ENCODE measurements at places on chromosomes 1 and 21.

DNA sequence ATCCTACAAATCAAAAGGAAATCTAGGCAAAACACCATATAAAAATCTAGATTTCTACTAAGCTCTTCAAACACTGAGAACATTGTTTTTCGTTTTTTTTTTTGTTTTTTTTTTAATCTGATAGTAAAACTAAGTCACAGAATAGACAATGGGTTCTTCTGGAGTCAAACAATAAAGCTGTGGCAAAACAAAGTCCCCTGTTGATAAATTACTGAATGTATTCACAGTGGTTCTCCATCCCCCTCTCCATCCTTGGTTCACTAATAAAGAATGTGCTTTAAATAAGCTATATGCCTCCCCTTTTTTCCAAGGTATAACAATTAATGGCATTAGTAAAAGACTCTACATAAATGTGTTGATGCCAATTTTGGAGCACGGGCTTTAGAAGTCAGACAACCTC is 16.7 kb upstream of the ATP1B1 start:
- ATAC-seq, result no peak

GRCh38 chr21:16169102-16169511 is 439.3 kb downstream of the USP25 start:
- no peak for ATAC-seq

GRCh38 chr1:40450495-40451237 is 390 bp downstream of the ZFP69B start:
- peak; percentile 85 for ATAC-seq

DNA sequence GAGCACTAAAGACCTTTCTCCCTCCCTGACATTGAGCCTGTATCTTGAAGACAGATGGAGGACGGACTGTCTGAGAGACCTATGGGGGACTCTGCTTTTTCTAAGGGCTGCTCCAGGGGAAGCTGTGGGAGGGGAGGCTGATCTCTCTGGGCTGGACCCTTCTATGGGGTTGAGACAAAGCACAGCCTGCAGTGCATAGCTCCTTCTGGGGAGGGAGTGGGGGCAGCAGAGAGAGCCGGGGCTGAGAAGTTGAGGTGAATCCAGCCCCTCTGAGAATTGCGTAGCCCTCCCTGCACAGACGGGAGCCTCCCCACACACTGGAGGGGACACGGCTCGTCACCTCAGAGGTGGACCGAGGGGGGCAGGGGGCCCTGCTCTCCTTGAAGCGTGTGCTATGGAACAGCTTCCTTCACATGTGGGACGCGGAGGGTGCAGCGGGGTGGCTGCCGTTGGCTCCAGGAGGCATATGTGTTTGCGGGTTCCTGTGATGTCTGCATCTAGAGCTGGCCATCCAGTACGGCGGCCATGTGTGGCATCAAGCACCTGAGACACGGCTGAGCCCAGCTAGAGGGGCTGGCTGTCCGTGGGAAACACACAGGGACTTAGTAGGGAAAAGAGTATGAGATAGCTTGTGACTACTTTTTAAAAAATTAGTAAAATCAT is 299.1 kb downstream of the CAMTA1 start:
- no peak for ATAC-seq

GRCh38 chr1:225652729-225653462 is at the start of gene ENAH:
TSS of gene ENAH (minus strand) at chr1:225653123. CDS start at chr1:225652690, 433 bp downstream.
- peak; percentile 54 for ATAC-seq

GRCh38 chr21:46421191-46421750 is 37.4 kb upstream of the DIP2A start:
- ATAC-seq, result no peak

DNA sequence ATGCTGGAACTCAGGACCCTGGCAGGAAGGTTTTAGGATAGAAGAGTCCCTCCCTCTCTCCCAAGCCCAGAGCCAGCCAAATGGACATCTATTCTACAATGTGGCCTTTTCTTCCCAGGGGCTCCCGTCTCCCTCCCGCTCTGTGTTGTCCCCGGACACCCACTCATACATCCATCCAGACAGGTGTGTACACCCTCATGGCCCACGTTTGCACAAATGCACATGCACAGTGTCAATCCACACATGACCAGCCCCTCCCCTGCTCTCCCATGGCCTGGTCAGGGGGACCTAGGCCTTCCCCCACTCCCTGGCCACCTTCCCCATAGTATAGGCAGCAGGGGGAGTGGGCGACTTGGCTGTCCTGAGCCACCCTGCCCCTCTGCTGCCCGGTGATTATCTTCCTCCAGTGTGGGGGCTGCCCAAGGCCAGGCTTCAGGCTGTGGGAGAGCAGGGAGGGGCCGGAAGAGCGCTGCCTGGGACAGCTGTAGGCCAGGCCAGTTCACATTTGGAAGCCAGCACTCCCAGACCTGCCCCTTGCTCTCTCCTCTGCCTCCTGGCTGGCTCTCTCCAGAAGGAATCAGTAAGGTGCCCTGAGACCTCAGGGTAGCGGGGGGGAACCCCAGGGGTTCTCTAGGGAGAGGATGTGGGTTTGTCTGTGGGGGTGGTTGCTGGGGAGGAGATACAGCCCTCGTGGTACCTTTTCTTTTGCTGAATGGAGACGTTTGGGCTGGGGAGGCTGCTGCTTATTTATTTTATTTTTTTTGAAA is 4.1 kb upstream of the PTPN7 start:
- peak; percentile 53 for ATAC-seq

- ATAC-seq, result no peak
These were observed 32.2 kb upstream of the KHDRBS1 start for GRCh38 chr1:31981456-31981839.

DNA sequence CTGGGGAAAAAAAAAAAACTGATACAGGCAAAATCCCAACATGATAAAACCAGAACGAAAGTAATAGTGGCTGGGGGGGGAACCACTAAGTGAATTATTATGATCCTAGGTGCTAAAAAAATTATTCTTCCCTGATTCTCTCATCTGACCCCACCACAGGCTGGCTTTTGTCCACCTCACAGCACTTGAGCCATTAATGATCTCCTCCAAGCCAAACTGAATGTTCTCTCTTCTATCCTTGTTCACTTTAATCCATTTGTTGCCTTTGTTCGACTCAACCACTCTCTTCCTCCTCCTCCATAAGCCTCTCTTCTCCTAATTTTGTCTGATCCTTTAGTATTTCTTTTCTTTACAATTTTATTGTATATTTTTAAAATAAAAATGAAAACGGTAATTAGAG is 16.0 kb upstream of the SMYD2 start:
- no peak for ATAC-seq

- ATAC-seq, result peak; percentile 32
These were observed 12.5 kb downstream of the OVAAL start for GRCh38 chr1:180571060-180571831.

- ATAC-seq, result no peak
These were observed 54.6 kb upstream of the BTG3 start for GRCh38 chr21:17667256-17667655.

DNA sequence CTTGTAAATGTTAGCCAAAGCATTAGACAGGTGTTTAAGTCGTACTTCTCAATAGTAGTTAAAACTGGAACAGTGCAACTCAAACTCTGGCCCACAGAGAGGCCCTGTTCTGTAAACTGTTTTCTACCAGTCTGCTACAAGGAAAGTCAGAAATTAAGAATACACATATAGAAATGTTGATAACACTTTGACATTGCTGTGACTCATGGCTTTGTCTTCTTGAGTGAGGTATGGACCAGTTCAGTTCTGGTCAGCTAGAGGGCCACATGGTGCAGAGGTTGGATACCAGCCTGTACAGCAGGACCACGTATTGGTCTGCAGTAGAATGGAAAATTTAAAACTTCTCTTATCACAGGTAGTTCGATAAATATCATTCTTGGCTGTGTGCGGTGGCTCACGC is 22.3 kb downstream of the ZBTB8B start:
- no peak for ATAC-seq

- no peak for ATAC-seq
These were observed 1.2 kb upstream of the C1orf54 start for GRCh38 chr1:150271291-150271959.

DNA sequence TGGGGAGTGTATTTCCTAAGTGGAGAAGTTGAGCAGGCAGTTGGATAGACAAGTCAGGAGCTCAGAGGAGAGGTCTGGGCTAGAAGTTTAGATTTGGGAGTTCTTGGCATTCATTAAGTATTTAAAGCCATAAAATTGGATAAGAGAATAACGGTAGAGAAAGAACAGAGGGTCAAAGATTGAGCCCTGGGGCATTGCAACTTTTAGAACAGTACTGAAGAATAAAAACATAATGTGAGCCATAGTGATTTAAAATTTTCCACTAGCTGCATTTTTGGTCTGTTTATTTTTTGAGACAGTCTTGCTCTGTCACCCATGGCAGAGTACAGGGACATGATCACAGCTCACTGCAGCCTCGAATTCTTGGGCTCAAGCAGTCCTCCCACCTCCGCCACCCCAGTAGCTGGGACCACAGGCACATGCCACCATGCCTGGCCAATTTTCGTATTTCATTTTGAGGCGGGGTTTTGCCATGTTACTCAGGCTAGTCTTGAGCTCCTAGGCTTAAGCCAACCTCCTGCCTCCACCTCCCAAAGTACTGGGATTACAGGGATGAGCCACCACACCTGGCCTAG is 85.9 kb upstream of the SOX13 start:
- no peak for ATAC-seq

DNA sequence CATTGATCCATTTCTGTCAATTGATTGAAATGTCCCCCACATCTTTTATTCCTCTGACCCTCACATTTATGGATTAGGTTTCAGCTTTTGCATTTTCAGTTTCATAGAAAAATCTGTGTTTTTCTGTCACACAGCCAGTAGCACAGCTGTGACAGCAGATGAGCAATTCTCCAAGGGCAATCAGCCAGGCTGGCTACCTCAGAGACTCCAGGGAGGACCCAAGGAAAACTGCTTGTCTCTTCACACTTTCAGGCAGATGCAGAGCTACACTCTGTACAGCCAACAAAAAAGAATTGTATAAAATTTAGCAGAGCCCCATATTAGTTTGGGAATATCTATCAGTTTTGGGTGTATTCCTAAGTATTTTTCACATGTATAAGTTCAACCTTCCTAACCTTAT is 257.2 kb downstream of the LRRC7 start:
- no peak for ATAC-seq

DNA sequence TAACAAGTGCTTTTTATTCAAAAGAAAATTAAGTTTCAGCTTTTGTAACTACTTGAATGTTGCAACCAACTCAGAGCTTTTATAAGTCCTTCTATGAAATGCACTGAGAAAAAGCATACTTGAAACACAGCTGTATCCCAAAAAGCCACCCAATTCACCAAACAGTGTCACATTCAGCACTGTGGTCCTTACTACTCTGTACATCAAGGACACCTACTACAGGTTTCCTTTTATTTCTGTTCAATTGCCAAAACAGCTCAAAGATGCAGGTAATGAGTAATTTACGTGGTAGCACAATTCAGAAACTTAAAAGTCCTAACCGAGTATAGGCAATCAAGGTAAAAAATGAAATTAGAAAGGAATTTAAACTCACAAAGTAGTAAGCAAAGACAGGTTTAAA is 2.5 kb downstream of the EIF4G3 start:
- no peak for ATAC-seq

- ATAC-seq, result no peak
These were observed 267.2 kb downstream of the RHOU start for GRCh38 chr1:229002451-229002960.

- no peak for ATAC-seq
These were observed 131.8 kb upstream of the NGF start for GRCh38 chr1:115469703-115470476.

- no peak for ATAC-seq
These were observed 124.5 kb upstream of the GALNT2 start for GRCh38 chr1:229942501-229942900.

GRCh38 chr1:92494485-92495141 is 7.9 kb upstream of the GFI1 start:
- no peak for ATAC-seq

DNA sequence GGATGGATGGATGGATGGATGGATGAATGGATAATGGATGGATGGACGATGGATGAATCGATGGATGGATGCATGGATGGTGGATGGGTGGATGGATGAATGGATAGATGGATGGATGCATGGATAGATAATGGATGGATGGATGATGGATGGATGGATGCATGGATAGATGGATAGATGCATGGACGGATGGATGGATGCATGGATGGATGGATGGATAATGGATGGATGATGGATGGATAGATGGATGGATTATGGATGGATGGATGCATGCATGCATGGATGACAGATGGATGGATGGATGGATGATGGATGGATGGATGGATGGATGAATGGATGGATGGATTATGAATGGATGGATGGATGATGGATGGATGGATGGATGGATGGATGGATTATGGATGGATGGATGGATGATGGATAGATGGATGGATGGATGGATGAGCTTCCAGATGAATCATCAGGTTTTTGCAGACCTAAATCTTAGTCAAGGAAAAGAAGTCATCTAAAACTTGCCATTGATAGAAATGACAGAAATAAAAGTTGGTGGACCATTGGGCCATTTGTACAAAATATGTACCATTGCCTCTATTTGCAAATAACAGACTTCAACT is 175.4 kb upstream of the KLHDC7A start:
- ATAC-seq, result no peak

DNA sequence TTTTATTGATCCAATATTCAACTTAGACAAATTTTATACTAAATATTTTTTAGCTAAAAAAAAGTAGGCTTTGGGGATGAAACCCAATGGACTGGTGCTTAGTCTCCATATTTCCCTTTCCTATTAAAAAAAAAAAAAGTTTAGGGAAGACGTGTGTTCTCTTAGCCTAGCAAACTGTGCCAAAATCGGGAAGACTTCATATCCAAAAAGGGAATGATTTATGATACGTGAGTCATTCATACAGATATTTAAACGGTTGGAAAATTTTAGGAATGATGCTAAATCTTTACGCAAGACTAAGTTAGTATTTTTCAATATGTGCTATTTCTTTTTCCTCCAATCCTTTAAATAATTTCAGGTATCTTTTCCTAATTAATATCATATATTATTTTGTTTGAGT is 50.7 kb downstream of the SPATA17 start:
- no peak for ATAC-seq
